NCI-H82 (cell line): ENCODE measurements at places on chromosomes 1 and 21.

GRCh38 chr21:26405735-26406361, 167.2 kb downstream of the CYYR1 start:
- DNase-seq: peak; percentile 31

DNA sequence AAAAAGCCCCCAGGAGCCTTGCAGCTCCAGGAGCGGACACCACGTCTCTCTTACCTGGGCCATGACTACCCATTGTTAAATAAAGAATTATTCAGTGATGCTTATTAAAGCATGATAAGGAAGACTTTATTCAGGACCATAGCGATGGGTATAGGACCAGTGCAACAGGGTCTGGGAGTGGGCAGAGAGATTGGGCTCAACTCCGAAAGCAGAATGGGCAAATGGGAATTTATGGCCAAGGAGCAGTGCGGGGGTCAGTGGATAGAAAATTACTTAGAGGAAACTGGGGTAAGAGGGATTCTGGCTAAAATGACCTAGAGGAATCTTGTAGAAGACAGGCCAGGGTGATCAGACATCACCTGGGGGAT, 580 bp upstream of the ATP5PO start:
- DNase-seq: no peak

GRCh38 chr21:46322351-46323226, 1.1 kb downstream of the C21orf58 start:
- no peak for DNase-seq

- DNase-seq: peak; percentile 50
These were observed 5.1 kb upstream of the DCAF8 start for GRCh38 chr1:160267284-160267991.

DNA sequence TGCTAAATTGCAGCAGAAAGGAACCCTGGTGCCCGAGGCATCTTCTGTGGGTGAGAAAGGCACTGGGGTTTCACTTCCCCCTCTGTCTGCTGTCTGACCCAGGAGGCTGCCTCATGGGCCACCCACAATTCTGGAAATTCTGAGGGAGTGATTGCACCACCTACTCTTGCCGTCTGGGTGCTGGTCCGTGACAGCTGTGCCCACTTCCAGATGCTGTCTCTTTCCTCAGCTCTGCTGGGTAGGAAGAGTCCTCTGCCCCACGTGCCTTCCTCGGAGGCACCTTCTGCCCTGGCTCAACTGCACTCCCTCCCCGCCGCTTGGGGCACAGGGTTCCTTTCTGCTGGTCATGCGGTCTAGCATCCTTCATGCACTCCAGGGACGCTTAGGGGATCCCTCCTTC, 96.3 kb downstream of the ARHGEF10L start:
- DNase-seq: no peak

- DNase-seq: no peak
These were observed 84.2 kb downstream of the PTGER3 start for GRCh38 chr1:70963374-70963773.

DNA sequence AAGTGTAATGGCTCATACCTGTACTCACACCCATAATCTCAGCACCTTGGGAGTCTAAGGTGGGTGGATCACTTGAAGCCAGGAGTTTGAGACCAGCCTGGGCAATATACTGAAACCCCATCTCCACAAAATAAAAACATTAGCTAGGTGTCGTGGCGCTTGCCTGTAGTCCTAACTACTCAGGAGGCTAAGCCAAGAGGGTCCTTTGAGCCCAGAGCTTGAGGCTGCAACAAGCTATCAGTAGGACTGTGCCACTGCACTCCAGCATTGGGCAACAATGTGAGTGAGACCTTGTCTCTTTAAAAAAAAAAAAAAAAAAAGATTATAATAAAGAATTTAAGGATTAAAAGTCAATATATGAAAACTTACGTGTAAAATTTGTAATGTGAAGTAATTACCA, 11.7 kb downstream of the BPNT1 start:
- DNase-seq: peak; percentile 27

GRCh38 chr1:169511316-169512005, 25.7 kb upstream of the SLC19A2 start:
- no peak for DNase-seq

GRCh38 chr21:46572850-46573249, 32.0 kb downstream of the S100B start:
- no peak for DNase-seq

GRCh38 chr1:152048416-152049009, 11.7 kb upstream of the S100A11 start:
- no peak for DNase-seq

GRCh38 chr1:163201906-163202305, 810 bp downstream of the RGS5 start:
- DNase-seq: peak; percentile 51

DNA sequence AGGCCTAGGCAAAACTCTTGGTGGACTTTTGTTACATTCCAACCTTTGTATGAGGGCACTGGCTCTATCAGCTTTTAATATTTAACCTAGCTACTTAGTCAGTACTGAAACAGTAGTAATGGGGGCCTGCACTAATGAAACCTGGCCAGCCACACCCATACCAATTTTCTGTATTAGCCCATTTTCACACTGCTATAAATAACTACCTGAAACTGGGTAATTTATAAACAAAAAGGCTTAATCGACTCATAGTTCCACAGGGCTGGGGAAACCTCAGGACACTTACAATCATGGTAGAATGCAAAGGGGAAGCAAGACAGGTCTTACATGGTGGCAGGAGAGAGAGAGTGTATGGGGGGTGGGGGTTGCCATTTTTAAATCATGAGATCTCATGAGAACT, 245.7 kb upstream of the RGS18 start:
- no peak for DNase-seq

GRCh38 chr1:109985247-109986053, 885 bp downstream of the AHCYL1 start:
- peak; percentile 50 for DNase-seq

GRCh38 chr1:153553830-153554541, 4.9 kb upstream of the S100A3 start:
- DNase-seq: peak; percentile 24

GRCh38 chr1:110542725-110543124, 23.8 kb upstream of the KCNA10 start:
- no peak for DNase-seq

GRCh38 chr1:182366596-182366995, 25.0 kb downstream of the GLUL start:
- DNase-seq: no peak

DNA sequence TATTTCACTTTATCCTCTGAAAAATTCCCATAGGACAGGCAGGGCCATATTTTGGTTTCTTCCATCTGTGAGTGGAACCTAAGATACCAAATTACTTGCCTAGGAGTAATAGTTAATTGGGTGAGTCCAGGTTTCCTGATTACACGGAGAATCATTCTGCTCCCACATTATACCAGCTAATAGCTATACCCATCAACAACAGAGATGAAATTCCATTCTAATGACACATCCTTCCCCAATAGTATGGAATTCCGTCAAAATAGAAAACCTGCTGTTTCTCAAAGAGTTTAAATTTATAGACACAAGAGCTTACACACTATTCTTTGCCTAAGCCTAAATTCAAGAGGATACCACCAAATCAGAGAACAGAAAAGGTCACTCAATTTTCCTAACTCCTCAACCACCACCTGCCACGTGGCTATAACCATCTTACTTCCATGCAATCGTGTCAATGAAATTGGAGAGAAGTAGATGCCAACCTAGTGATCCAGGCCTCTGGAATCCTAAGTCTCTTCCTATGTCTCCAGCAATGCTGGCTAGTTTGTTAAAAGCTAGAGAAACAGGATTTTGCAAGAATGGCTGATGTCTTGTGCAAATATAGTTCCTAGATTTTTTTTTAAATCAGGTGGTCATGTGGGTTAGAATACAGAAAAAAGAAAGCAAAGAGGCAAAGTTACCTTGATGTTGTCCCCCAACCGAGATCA, 6.2 kb downstream of the PPT1 start:
- DNase-seq: no peak

DNA sequence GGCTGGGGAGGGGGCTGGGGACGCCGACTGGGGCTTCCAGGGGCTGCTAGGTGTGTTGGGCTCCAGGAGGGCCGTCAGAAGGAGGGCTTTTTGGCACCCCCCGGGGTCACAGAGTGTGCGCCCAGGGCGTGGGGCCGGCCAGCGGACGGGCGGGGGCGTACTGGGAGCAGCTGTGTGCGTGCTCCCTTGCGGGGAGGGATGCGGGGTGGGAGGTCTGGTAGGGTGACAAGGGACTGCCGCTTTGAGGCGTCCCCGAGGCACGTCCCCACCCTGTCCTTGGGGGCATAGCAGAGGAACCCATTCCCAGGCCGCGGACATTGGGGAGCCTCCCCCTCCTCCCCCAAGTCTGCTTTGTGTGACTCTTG, 1.1 kb downstream of the FOXO6 start:
- DNase-seq: peak; percentile 56

GRCh38 chr1:87464022-87464490, 135.4 kb downstream of the LMO4 start:
- DNase-seq: no peak

DNA sequence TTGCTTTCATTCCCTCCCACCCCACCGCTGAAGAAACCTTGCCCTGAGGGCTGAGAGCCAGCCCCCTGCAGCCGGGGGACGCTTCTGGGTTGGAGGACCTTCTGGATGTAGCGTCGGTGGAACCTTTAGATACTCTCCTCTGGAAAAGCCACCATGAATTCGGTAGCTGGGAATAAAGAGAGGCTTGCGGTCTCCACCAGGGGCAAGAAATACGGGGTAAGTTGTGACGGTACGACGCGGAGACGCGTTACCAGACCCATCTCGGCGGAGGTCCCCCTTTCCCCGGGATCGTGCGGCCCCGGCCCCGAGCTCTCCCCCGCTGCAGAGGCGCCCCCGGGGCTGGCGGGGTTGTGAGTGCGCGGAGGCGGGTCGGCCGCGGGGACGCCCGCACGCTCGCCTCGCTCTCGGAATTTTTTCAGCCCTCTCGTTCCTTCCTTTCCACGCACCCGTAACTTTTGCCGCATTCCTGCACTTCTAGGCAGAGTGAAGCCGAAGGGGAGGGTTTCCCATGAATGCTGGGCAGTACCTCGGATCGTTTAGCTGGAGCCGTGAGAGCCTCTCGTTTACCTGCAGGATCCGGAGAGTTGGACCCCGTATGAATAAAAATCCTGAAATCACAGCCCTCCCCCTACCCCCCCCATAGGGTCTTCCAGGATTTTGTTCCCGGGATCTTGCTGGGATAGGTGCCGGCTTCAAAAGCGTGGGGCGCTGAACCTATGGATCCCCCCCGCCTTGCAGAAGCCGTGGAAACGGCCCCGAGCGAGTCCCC, 671 bp downstream of the KIF26B start:
- DNase-seq: peak; percentile 78

GRCh38 chr1:167126811-167127210, 32.9 kb downstream of the STYXL2 start:
- DNase-seq: no peak

- DNase-seq: no peak
These were observed 204.2 kb downstream of the HMCN1 start for GRCh38 chr1:185938396-185938795.

GRCh38 chr1:234863551-234863971, 253.6 kb upstream of the IRF2BP2 start:
- no peak for DNase-seq

DNA sequence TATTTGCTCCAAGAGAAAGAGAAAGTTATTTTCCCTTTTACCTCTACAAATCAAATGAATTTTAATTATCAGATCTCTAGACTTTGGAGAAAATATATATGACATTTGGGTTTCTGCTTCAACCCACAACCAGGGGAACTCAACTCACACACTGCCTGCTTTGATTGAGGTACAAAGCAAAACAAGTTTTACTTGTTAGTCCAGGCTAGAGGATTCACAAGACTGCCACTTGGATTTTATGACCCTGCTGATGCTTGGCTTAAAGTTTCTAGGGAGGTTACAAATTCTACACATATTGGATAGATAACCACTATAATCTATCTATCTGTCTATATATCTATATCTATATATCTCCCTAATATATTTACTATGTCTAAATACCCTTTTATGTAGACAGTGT, 467.3 kb upstream of the RGS18 start:
- DNase-seq: no peak

DNA sequence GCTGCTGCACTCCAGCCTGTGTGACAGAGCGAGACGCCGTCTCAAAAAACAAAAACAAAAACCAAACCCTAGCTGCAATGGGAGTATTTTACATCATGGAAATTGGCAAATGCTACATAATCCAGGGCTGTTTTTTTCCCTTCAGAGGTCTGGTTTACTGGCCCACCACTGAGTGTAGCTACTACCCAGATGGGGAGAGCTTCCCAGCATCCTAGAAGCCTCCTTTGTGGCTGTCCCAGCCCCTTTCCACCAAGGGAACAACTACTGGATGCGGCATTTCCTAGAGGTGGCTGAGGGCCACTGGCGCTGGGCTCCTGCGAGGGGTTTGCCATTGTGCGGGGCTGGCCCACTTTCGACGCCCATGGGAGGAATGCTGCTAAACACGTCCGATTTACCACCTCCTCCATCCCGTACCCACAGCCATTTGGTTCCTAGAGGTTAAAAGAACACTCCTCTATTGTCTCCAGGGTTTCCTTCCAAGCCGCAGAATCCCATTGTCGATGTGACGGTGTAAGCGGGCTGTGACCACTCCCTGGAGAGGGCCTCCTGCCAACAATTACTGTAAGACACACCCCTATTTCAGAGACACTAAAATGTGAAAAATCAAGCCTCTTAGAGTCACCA, 55.4 kb downstream of the RUNX3 start:
- no peak for DNase-seq

DNA sequence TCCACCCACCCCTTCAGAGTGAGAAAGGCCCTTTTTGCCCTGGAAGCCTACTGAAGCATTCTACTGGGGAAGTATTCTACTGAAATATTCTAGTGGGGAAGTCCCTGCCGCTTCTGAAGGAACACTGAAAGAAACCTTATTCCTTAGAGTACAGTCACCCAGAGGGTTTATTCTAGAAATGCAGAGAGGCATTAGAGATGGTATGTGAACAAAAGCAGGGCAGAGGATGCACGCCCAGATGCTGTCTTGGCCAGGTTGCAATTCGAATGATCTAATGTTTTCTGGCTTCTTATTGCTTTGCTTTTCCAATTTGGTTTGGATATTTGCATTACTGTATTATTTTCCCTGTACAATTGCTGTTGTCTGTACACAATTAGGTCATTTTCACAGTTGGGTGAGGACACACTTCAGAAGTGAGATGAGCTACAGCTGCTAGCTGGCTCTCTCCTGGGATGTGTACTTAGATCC, 37.1 kb downstream of the CCN1 start:
- DNase-seq: no peak

DNA sequence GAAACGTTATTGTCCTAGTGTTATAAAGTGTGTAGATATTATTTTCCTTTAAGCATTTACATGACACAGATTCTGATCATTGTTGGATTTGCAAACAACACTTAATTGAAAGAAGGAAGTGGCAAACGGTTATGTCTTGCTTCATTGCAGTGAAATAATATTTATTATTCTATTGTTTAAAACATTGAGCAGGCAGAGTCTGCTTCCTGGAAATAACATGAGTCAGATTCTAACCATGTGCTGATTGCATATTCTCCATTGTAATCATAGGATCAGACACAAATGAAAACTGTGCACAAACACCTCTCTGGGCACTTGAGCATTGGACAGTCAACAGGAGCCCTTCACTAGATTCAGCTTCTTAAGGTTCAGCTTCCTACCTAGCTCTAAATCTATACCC, 46.8 kb upstream of the USP25 start:
- DNase-seq: no peak
